ENCODE measurements at places on chromosomes 5 and 9. TPM values are rescaled to one million over a fixed set of nuclear protein-coding genes. Genes with fewer than 3 reads are reported as not detected.

The FBN2 gene
- total RNA-seq, result 1.00 TPM

The ZFP37 gene
- 1.1 TPM for total RNA-seq

The PCDHGA6 gene
- 1.2 TPM for total RNA-seq

The PDCD1LG2 gene
- total RNA-seq, result 0.32 TPM

The PLPP1 gene
- total RNA-seq, result 16.2 TPM

The SRA1 gene
- 28.6 TPM for total RNA-seq

The JAK2 gene
- 7.2 TPM for total RNA-seq

The TMEM171 gene
- 6.3 TPM for total RNA-seq

The ARL15 gene
- 10.1 TPM for total RNA-seq

The C6 gene
- total RNA-seq, result not detected

The AOPEP gene
- total RNA-seq, result 113 TPM

The FCN2 gene
- total RNA-seq, result 0.16 TPM

The MARCOL gene
- total RNA-seq, result not detected

The CARD6 gene
- 15.9 TPM for total RNA-seq

The ENHO gene
- total RNA-seq, result 0.24 TPM

The AIF1L gene
- total RNA-seq, result 63.3 TPM

The GABRP gene
- 6.4 TPM for total RNA-seq

The DEPDC1B gene
- total RNA-seq, result 4.9 TPM

The ACTBL2 gene
- not detected for total RNA-seq

The ADAMTS13 gene
- 0.92 TPM for total RNA-seq

The TRIM41 gene
- 16.4 TPM for total RNA-seq

The ADAMTS16 gene
- not detected for total RNA-seq

The CTNND2 gene
- total RNA-seq, result not detected

The C9 gene
- total RNA-seq, result not detected

The ADCY2 gene
- 0.12 TPM for total RNA-seq

All from esophagus mucosa (tissue), 1 donor.